ENCODE measurements at places on chromosomes 3 and 15.

DNA sequence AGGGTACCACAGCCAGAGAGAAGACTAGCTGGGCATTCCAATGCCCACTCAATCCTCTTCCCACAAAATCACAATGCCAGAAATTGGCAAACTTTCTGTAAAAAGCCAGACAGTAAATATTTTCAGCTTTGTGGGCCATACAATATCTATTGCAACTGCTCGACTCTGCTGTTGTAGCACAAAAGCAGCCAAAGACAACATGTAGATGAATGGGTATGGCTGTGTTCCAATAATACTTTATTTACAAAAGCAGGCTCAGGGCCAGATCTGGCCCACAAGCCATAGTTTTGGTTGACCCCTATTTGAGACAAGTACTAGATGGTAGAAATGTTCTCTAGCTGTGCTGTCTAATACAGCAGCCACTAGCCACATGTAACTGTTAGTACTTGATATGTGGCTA lies 330.9 kb downstream of the ERC2 start:
- DNase-seq, result no peak

GRCh38 chr3:70731046-70731445 lies 418.6 kb upstream of the MDFIC2 start:
- no peak for DNase-seq

GRCh38 chr3:194381460-194381875 lies 11.9 kb upstream of the LRRC15 start:
- DNase-seq, result no peak

DNA sequence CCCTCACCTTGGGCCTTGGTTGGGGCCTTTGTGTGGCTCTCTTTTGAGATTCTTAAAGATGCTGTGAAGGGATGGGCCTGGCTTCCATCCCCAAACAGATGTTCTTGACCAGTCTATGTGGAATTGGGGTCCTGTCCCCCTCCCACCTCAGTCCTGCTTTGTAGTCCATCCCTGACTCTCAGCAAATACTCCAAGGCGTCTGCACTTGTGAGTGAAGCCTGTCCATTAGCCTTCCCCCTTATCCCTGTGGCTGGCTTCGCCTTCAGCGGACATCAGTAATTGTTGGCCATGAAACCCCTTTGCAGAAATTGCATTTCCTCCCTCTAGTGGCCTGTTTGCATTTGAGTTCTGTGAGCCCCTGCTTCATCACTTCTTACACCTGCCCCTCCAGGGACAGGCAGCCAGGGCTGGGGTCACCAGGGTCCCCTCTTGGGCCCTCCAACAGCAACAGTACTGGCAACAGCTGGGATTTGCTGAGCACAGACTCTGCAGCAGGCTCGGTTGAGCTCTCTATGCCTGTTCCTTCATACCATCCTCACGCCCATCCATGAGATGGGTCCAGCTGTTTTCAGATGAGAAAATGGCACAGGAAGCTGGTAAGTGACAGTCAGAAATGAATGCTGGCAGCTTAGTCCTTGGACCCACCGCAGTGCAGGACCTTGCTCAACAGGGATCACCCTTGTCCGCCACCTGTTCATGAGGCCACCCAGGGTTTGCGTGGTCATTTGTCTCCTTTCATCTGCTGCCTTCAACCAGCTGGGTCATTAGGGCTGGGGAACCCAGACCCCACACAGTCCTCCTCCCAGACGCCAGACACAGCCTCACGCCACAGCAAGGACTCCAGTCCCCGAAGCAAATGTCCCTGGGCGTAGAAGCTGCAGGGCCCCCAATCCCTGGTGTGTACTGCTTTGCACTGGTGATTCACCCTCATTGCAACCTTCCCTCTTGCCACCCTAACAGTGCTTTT lies 8.9 kb upstream of the LRRK1 start:
- DNase-seq, result no peak

- no peak for DNase-seq
Measured at GRCh38 chr3:164640591-164640990, 437.7 kb downstream of the SI start.

DNA sequence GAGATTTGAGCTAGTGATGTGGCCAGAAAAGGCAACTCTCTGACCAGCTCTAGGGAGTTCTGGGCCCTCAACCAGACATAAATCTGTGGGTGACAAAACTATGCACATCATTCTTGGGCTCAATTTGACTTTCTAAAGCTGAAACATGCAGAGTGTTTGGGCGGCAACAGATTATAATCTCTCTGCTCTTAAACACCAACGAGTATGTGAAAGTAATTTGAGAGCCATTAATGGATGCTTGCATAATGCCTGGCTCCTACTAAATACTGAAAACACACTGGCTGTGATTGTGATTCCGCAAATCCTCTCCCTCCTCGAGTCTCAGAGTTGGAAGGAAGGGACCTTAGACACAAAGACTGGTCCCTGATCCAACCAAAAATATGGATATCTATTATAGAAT lies 186.7 kb downstream of the UACA start:
- DNase-seq, result no peak

- DNase-seq, result no peak
Measured at GRCh38 chr3:56197259-56197965, 270.9 kb downstream of the ERC2 start.

DNA sequence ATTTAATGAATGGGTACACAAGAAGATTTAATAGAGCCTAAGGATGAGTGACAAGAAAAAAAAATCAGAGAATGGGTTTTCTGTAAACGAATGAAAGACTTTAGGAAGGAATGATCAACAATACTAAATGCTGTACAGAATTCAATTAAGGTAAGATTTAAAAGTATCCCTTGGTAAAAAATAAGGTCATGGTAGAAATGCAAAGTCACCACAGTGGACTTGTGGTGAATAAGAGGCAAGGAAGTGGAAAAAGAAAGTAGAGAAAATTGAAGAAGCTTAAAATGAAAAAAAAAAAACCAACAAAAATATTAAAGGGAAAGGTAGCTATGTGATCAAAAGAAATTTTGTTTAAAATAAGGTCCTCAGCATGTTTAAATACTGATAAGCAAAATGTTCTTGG lies 82.4 kb downstream of the PLSCR2 start:
- DNase-seq, result no peak

- DNase-seq, result no peak
Measured at GRCh38 chr3:81295906-81296577, 465.4 kb downstream of the GBE1 start.

- no peak for DNase-seq
Measured at GRCh38 chr3:149501524-149501923, 27.0 kb downstream of the TM4SF4 start.

DNA sequence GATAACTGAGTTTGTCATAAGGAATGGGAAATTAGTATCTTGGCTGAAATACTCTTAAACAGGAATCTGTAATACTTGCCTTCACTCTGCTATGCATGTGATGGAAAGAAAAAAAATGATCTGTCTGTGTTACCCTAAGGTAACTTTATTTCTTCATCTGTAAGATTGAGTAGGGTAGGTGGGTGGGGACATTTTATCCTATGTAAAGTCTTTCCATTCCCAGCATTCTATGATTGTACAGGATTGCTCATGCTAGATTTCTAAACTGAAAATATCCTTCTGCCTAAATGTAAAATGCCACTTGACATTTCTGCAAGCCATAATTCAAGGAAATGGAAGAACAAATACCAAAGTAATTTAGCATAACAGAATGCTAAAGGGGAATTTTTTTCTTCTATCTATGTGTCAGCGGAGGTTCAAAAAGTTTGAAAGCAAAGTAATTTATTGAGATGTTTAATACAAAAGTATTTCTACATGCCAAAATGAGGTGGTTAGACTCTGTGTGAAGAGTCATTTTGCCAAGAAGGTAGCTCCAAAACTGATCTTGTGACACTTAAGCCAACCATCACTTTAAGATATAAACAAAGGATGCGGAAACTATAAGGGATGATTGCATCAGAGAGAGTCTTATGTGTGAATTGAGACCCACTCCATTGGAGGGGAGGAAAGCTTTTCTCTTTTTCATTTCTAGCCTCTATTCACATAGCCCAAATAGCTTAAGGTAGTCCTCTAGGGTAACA lies 46.6 kb upstream of the SERPINI2 start:
- DNase-seq, result no peak

All from HTR-8/SVneo (cell line).